ENCODE measurements at places on chromosomes 16 and 17.

- DNase-seq, result no peak
These were observed 35.5 kb upstream of the NOL11 start for GRCh38 chr17:67682196-67682595.

GRCh38 chr16:12020009-12020408 lies 43.5 kb downstream of the SNX29 start:
- no peak for DNase-seq

- no peak for DNase-seq
These were observed 35.8 kb downstream of the BEAN1 start for GRCh38 chr16:66462912-66463311.

DNA sequence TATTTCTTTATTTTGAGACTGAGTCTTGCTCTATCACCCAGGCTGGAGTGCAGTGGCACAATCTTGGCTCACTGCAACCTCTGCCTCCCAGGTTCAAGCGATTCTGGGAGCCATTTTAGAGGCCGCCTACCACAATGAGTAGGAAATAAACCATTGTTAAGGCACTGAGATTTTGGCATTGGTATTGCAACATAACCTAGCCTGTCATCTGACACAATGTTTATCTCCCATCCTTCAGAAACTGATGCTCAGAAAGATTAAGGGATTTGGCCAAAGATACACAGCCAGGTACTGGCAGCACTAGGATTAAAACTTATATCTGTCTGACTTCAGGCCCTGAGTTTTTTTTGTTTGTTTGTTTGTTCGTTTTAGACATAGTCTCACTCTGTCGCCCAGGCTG lies 8.0 kb upstream of the COPS3 start:
- no peak for DNase-seq

DNA sequence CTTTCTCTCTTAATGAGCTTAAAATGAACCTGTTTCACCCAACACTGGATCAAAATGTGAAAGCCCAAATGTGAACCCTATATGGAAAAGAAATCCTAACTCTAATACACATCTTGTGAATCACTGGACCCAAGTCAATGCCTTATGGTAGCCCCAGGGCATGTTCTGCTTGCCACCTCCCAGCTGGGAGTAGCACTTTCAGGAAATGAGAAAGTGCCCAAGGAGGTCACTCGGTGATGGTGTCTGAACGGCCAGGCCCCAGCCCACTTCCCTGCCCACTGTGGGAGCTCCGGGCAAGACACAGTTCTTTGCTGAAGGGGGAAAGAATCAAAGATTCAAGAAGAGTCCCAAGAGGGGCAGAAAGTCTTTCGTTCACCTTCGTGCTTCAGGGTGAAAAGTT lies 46.1 kb downstream of the GTF3C1 start:
- no peak for DNase-seq

DNA sequence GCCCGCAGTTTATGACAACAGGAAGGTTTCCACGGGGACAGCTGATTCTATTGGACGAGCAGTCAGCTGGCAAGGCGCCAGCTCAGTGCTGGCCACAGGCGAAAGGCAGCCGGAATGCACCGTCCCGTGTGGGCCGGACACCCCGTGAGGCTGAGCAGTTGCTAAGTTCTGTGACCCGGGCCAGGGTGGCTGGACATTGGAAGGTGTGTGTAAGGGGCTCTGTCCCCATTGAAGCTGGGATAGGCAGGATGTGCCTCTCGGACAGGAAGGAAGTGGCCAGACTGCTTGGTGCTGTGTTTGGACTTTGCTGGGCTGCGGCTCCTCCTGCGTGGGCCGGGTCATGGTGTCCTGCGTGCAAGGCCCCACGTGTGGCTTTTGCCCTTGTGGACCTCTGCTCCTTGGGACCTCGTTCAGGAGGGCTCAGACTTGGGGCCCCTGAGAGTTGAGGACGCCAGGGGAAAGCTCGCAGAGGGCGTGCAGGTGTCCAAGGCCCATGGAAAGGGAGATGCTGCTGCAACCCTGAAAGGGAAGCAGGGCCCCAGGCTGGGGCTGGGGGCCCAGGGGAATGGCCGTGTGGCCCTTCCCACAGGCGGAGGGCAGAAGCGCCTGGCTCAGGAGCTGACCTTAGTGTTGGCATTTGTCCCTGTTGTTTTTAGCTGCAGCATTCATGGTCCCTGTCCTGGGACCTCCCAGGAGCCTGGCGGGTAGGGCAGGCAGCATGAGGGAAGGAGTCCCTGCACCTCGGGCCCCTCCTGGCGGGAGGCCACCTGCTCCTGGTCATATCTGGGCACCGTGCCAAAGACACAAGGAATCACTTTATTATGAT lies 10.0 kb downstream of the BAIAP2 start:
- no peak for DNase-seq

GRCh38 chr16:87140211-87141200 lies 176.7 kb downstream of the C16orf95 start:
- DNase-seq, result no peak

GRCh38 chr17:80730739-80731138 lies 186.1 kb downstream of the RPTOR start:
- DNase-seq, result no peak

- DNase-seq, result no peak
These were observed 39.8 kb upstream of the MYLK3 start for GRCh38 chr16:46787909-46788308.

GRCh38 chr16:77199211-77199610 lies at the start of gene SYCE1L:
Gene SYCE1L (plus strand): TSS chr16:77199408. CDS start chr16:77199452, 44 bp downstream.
- no peak for DNase-seq

DNA sequence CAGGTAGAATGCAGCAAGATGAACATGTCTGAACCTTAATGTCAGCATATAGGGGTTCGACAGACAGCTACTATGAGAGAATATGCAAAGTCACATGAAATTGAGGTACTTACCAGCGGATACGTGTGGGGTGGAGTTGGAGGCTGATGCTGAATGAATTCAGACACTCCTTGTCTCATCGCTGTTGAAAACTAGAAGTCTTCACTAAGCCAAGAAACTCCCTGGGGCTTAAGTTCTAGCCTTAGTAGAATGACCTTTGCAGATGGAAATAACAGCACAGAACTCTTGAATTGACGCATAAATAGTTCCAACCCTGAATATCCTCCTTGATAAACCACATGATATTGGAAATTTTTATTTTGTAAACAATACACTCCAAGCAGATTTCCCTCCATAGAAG lies 32.9 kb upstream of the MYOCD start:
- no peak for DNase-seq
